Myometrial cell (primary cell): ENCODE measurements at places on chromosomes 13 and 19. TPM values are rescaled to one million over a fixed set of nuclear protein-coding genes. Genes with fewer than 3 reads are reported as not detected.

The ZNF536 gene
- not detected in 2 replicates for total RNA-seq

The JSRP1 gene
- total RNA-seq = not detected in 2 replicates

The DLL3 gene
- total RNA-seq = 0.35 and 1.7 TPM in 2 replicates

The SUPT5H gene
- 59.7 and 97.1 TPM in 2 replicates for total RNA-seq

The SBSN gene
- total RNA-seq = 1.4 and 3.9 TPM in 2 replicates

The AKT2 gene
- total RNA-seq = 97.3 and 125 TPM in 2 replicates

The PODNL1 gene
- 0.29 and 8.9 TPM in 2 replicates for total RNA-seq

The PROZ gene
- total RNA-seq = not detected in 2 replicates

The KIR3DL2 gene
- not detected in 2 replicates for total RNA-seq

The ZNF283 gene
- total RNA-seq = 0.86 and 10.6 TPM in 2 replicates

The CLEC4G gene
- total RNA-seq = not detected in 2 replicates

The SLAIN1 gene
- total RNA-seq = not detected in 2 replicates

The FLT1 gene
- total RNA-seq = 5.2 and 9.4 TPM in 2 replicates

The GJB2 gene
- total RNA-seq = 1.4 and 3.2 TPM in 2 replicates

The RGL3 gene
- not detected in 2 replicates for total RNA-seq

The STAP2 gene
- 18.4 and 20.2 TPM in 2 replicates for total RNA-seq

The LHFPL6 gene
- total RNA-seq = 40.1 and 40.9 TPM in 2 replicates

The GNG7 gene
- total RNA-seq = under 0.01 TPM in 1 of 2 replicates, not detected in the other

The KLK5 gene
- not detected in 2 replicates for total RNA-seq

The CD37 gene
- total RNA-seq = not detected in 2 replicates

The CEACAM7 gene
- not detected in 2 replicates for total RNA-seq

The PPM1N gene
- total RNA-seq = 0.58 and 5.1 TPM in 2 replicates

The CCNE1 gene
- total RNA-seq = 2.5 and 7.5 TPM in 2 replicates

The ALKBH7 gene
- total RNA-seq = 46.3 and 69.2 TPM in 2 replicates

The NLRP11 gene
- not detected in 2 replicates for total RNA-seq

The NTF4 gene
- not detected in 2 replicates for total RNA-seq

The LILRB1 gene
- not detected in 2 replicates for total RNA-seq

The NKPD1 gene
- under 0.01 TPM in 1 of 2 replicates, not detected in the other for total RNA-seq

The MYO9B gene
- 48.7 and 66.0 TPM in 2 replicates for total RNA-seq

The ZNF98 gene
- not detected in 2 replicates for total RNA-seq

The CEACAM16 gene
- not detected in 2 replicates for total RNA-seq

The DPF1 gene
- total RNA-seq = 2.1 and 3.5 TPM in 2 replicates

The FFAR2 gene
- total RNA-seq = not detected in 2 replicates

The FCAR gene
- total RNA-seq = not detected in 2 replicates

The NALCN gene
- 1.8 and 2.6 TPM in 2 replicates for total RNA-seq
